ENCODE measurements at places on chromosomes 1 and 21.

GRCh38 chr1:205189131-205189530 is 22.4 kb downstream of the DSTYK start:
- no peak for DNase-seq

DNA sequence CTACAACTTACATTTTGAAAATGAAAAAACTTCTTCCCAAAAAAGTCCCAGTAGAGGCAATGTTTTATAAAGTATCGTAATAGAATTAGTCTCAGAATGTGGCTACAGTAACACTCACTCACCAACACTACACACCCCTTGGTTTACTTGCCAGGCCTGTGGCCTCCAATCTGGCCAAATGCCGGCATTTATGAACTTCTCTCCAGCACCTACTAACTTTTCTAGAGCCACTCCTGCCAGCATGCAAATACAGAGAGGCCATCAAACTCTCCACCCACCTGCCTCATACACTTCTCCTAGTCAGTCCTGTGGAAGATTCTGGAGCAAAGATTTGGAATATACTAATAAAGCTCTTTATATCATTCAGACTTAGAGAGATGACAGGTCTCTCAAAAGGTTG is 32.3 kb downstream of the STPG1 start:
- no peak for DNase-seq

GRCh38 chr1:197327776-197328364 is 59.8 kb downstream of the CRB1 start:
- no peak for DNase-seq

DNA sequence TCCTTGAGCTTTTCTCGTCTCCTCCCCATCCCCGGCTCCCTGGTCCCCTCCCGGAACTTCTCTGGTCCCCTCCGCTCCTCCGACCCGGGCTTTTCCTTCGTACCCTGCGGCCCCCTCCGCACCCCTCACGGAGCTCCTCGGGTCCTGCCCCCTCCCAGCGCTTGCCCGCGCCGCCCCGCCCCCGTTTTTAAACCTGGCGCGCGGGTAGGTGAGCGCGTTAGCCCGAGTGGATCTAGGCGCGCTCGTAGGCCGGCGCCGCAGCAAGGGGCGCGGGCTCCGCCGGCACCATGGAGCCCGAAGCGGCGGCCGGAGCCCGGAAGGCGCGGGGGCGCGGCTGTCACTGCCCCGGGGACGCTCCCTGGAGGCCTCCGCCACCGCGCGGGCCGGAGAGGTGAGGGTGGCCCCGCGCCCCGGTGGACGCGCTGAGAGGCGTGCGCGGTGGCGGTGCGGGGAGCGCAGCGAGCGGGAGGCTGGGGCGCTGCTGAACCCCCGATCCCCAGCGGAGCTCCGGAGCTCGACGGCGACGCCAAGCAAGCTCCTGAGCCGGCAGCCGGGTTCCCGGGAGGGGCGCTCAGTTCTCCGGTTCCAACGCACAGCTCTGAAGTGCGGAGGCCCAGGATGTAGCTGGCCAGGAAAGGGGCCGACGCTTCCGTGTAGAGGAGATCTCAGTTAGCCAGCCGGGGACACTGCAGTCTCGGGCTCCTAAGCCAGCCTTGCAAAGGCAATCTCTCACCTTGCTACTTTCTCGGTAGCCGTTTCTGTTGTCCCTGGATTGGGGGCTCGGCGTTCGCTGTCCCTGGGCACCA is at the start of gene RIPPLY3:
TSS of gene RIPPLY3 (plus strand) at position 217 of the 806 bp plus-strand sequence. CDS start at position 288, 71 bp downstream.
- DNase-seq, result no peak

Data from stimulated activated CD8-positive, alpha-beta memory T cell treated with anti-CD3 and anti-CD28 coated beads, Interleukin-7, amount 100 ng/mL, for 1 hour (primary cell).